HL-60 (cell line): ENCODE measurements at places on chromosomes 5 and 9.

DNA sequence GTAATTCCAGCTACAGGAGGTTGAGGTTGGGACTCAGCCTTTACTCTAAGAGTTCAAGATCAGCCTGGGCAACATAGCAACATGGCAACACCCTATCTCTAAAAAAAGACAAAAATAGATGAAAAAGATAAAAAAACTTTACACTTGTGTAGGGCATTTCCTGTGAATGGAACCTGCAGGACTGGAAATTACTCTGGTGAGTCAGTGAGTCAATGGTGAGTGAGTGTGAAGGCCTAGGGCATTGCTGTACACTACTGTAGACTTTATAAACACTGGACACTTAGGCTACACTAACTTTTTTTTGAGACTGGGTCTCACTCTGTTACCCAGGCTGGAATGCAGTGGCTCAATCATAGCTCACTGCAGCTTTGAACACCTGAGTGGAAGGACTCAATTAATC, 19.5 kb upstream of the ARSI start:
- DNase-seq: no peak

DNA sequence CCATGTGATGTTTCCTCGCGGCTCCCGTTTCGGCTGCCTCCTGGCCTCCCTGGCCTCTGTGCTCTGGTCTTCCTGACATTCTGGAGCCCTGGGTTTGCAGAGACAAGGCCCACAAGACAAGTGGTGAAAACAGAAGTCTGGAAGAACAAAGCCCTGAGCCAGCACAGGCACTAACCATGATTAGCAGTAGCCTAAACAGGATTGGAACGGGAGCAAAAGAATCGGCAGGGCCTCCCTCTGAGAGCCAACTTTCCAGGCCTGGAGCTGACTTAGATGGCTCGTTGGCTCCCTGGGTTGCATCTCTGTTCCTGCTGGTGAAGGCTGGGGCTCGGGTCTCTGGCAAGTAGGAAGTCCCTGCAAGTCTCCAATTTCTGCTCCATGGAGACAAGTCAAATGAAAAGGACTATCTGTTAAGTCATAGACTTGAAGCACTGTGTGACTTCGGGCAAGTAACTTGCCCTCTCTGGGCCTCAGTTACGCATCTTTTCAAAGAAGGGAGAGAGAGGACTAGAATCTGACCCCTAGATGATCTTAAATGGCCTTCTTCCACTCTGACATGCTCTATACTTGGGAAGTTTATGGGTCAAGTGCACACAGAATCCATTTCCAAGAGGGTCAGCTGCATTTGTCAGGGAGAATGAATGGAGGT, 3.3 kb downstream of the COL27A1 start:
- DNase-seq: no peak

GRCh38 chr9:86716326-86716922, 230.9 kb downstream of the GAS1 start:
- no peak for DNase-seq

GRCh38 chr5:88486431-88486830, 217.8 kb upstream of the TMEM161B start:
- DNase-seq: no peak

- no peak for DNase-seq
Measured at GRCh38 chr5:80852331-80853245, 107.6 kb upstream of the RASGRF2 start.

DNA sequence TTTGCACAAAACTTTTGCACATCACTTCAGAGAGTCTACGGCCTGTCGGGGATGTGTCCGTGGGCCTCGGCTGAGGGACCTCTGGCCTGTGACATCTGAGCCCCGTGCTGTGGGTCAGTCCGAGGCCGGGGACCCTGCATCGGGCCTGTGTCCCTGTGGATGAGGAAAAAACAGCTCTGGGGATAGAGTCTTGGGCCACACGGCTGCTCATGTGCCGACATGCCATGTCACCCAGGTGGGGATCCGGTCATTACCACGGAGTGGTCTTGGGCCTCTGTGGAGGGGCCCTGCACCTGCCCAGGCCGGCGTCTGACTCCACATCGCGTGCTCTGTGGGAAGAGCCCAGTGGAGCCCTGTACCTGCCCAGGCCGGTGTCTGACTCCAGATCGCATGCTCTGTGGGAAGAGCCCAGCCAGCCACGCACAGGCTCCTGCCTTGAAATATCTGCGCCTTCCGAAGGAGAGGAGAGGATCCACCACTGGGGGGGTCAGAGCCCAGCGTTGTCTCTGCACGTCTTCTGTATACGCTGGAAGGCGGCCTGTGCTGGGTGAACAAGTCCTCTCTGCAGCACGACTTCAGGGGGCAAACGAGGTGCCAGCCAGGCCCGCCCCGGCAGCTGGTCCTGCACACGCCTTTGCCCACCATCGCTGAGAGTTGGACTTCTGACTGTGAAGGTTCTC, 27.5 kb upstream of the IRX4 start:
- DNase-seq: no peak

GRCh38 chr9:70398145-70398556, 16.3 kb downstream of the KLF9 start:
- peak; percentile 75 for DNase-seq

- no peak for DNase-seq
Measured at GRCh38 chr9:109417585-109418544, 80.2 kb downstream of the PTPN3 start.

DNA sequence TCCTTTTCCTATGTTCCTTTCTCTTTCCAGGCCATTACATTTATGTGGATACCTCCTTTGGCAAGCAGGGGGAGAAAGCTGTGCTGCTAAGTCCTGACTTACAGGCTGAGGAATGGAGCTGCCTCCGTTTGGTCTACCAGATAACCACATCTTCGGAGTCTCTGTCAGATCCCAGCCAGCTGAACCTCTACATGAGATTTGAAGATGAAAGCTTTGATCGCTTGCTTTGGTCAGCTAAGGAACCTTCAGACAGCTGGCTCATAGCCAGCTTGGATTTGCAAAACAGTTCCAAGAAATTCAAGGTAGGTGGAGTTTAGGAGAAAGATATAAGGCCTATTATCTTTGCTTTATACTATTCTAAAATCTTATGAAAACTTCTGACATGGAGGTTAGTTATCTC, 64.5 kb downstream of the MAMDC2 start:
- no peak for DNase-seq

DNA sequence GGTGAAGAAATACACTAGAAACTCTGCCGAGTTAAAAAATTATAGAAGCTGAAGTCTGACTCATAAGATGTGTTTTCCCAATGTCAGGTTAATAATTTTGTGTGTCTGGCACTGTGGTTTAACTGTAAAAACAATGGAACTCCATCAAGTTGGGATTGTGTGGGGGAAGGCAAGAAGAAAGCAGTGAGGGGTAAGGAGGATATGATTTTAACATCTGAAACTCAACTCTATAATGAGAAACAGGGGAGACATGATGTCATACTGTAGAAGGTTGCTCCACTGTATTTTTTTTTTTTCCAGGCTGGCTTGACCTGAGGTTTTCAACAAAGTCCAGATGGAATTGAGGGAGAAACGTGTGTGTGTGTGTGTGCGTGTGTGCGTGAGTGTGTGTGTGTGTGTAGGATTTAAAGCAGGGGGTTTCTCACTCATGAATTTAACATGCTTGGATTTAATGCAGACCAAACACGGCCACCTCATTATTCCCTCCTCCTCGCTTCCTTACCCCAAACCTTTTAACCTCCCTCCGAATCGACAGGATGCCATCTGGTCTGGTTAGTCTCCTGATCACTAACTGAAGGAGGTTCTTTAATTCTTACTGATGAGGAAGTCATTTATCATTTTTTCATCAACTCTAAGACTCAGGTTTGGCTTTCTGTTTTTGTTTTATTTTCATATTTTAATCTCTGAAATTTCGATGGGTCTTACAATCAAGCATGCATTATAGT, 140.2 kb upstream of the LPAR1 start:
- no peak for DNase-seq

- no peak for DNase-seq
Measured at GRCh38 chr5:34686762-34687268, 30.7 kb downstream of the RAI14 start.

DNA sequence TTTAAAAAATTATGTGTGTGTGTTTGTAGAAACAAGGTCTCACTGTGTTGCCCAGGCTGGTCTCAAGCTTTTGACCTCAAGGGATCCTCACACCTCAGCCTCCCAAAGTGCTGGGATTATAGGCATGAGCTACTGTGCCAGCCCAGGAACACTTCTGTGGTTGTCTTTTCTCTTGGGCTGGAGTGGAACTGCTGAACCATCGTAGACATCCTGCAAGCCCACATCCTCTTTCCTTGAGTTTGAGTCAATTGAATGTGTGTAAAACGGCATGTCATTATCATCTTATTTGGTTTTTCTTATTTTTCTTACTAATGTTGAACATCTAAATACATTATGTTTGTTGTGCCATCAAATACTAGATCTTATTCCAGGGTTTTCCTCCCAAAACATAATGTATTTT, 40.0 kb downstream of the EHMT1 start:
- no peak for DNase-seq

GRCh38 chr5:43105369-43106289, 15.1 kb upstream of the ZNF131 start:
- peak; percentile 89 for DNase-seq

GRCh38 chr5:99243111-99243510, 314.3 kb upstream of the CHD1 start:
- DNase-seq: no peak

DNA sequence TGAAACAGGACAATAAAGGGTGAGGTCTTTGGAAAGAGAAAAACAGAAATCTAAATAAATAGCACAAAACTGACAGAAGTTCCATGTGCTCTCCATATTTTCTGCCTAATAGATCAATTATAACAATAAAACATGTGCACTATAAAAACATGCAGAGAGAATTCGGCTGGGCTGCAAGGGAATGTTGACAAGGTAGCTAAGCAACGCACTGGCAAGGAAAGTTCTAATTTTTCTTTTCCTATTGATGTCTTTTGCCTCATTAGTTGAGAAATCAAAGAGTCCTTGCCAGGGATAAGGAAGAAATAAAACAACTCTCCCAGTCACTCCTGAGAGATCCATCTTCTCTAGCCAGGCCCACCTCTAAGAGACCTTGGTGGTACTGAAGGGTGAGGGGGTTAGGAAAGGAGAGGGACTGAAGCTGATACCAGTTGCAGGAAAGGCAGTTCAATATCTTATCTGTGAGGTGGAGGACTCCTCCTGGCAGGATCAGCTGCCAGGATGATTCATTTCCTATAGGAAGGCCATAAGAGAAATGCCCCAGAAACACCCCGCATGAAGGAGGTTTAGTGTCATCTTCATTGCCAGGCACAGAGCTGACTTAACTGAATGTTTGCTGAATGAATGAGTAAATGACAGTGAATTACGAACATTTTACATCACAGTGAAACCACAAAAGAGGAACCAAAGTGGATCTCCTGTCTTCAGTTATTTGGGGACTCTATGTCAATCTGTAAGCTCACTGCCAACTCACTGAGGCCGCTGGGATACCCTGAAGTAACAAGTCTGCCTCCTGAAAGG, 63.7 kb upstream of the IFNK start:
- DNase-seq: peak; percentile 10

DNA sequence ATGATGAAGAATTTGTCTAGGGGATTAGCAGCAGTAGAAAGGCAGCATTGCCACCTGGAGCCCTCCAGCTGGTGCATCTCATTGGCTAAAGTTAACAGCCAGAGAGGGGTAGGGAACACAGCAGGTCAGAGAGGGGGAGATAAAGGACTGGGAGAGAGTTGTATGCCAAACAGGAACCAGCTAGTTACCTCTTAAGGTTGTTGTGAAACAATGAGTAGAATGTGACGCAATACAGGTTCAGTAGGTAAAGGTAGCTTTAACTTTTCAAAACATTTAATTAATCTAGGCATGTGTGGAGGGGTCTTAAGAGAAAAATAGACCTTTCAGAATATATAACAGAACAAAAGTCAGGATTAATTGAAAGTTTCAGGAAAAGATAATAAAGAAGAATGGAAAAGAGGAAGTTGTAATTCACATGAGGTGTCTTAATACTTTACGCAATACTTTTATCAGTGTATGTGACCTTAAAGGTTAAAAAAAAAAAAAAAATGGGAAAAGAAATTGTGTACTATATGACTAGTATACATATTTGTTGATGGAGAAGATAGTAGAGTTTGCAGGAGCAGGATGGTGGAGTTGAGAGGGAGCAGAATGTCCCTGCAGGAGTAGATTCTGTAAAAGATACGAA, 14.3 kb downstream of the FBXO38 start:
- peak; percentile 58 for DNase-seq

- peak; percentile 43 for DNase-seq
Measured at GRCh38 chr5:17221843-17222636, 4.6 kb downstream of the BASP1 start.

DNA sequence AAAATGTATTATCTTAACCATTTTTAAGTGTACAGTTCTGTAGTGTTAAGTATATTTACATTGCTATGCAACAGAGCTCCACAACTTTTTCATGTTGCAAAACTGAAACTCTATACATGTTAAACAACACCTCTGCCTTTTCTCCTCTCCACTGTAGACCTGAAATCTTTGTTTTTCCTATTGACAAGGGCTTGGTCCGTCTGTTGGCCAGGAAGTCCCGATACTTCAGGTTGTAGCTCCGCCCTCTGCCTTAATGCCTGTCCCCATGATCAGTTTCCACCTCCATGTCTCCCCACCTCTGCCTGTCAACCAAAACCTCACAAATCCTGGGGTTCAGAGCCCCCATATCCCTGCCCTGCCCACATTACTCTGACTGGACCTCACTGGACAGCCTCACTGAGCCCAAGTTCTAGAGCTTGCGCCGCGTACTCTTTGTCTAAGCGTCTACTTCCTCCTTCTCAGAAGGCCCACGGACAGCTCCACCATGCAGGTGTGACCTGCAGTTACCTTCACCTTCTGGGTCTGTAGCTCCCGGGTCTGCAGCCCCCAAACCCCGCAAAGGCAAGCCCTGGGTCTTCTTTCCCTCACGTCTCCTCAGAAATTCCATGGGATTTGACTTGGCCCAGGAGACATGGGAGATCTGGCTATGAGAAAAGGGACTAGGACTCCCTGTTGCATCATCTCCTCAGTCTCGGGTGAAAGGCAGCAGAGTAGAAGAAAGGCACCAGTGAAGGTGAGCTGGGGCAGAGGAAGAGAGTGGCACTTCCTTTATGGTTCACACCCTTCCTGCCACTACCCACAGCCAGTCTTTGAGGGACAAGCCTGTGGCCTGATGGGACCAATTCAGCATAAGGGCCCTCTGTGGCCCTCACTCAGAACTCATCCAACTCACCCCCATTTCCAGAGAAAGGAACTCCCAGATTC, 8.0 kb downstream of the GLIPR2 start:
- DNase-seq: no peak
